Common myeloid progenitor, CD34-positive (primary cell): ENCODE measurements at places on chromosomes 7 and 10.

DNA sequence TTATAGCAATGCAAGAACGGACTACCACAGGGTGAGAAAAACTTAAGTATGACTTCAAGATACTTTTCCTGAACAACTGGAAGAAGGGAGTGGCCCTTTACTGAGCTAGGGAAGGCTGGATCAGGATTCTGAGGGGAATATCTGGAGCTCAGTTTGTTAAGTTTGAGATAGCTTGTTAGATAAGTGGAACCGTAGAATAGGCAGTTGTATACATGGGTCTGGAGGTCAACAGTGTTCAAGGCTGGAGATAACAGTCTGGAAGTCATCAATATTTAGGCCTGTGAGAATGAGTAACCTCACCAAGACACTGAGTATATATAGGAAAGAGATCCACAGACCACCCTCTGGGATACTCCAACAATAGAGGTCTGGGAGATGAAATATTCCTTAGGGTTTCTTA lies 7.2 kb downstream of the PLEKHA1 start:
- DNase-seq, result no peak

GRCh38 chr7:117766913-117767312 lies 106.3 kb downstream of the CTTNBP2 start:
- DNase-seq, result no peak

DNA sequence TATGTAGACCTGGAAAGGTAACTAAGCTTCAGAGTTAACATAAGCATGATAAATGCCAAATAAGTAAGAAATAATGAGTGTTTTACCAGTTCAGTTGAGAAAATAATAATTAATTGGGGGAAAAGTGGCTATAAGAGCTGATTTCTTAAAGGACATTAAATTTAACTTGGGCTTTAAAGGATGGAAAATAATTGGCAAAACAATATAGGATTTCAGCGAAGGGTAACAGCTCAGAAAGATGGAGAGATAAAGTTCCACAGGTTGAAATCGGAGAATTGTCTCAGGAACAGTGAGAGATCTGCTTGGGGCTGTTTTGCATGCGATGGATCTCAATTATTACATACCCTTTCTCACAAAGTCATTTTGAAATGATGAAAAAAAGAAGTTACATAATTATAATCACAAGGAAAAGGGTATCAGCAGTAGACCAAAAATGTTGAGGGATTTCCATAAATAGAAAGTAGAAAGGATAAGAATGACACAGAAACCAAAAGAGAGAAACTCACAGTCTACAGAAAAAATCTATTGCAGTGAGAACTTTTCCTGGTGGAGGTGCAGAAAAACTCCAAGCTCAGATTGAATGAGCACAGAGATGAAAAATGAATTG lies 40.1 kb upstream of the ITGB8 start:
- no peak for DNase-seq

DNA sequence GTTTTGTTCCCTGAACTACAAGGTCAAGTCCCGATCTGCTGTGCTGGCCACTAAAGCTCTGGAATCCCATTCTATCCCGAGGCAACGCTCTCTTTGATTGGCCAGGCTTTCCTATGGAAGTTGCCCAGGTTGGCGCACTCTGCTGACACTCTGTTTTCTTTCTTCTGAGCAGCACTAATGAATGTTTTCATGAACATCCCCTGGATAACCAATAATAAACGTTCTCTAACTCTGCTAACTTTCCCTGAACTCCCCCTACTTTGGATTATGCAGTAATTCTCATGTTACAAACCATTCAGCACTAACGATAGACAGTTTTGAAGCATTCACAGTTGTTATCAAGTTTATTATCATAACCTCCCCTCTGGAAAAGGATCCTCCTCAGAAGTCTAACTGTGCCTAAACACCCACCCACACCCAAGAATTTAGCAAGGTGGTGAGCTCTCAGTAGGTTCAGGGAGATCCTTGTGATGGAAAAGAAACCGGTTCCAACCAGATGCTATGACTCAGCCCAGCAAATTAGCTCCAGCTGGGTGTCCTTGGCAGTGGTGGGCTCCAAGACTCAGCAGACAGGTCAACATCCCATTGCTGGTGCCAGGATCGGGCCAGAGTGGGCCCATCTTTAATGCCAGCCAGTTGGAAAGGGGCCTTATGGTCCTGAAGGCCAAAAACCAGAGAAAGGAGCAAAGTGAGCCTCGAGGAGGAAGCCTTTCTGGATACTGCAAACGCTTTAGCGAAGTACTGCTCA lies 68.4 kb downstream of the CREB3L2 start:
- peak; percentile 33 for DNase-seq

DNA sequence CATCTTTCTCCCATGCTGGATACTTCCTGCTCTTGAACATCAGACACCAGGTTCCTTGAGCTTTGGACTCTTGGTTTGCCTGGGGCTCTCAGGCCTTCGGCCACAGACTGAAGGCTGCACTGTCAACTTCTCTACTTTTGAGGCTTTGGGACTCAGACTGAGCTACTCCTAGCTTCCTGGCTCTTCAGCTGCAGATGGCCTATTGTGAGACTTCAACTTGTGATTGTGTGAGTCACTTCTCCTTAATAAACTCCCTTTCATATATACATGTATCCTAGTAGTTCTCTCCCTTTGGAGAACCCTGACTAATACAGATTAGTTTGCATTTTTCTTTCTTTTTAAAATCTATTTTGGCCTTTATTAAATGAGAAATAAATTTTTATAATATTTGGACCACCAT lies 276.2 kb upstream of the SEMA3C start:
- DNase-seq, result no peak

- no peak for DNase-seq
Measured at GRCh38 chr7:107318523-107319160, 149.8 kb downstream of the HBP1 start.

DNA sequence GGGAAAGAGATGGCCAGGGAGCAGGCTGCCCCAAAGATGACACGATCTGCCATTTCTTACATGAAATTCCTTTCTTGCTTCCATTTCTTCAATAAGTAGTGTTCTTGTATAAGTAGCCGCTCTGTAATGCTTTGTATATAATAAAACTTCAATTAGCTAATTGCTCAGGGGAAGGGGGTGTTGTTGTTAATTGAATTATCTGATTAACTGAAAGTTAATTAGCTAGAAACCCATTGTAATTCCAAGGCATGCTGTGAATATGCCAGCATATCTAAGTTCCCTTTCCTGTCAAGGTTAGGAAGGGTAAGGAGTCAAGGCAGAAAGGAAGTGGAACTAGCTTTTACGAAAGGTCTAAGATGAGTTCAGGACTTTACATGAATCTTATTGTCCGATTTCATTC lies 765.9 kb downstream of the TYW1 start:
- DNase-seq, result no peak

GRCh38 chr10:101010329-101010728 lies 10.7 kb downstream of the LZTS2 start:
- no peak for DNase-seq

GRCh38 chr7:123557016-123557397 lies 611 bp downstream of the NDUFA5 start:
- no peak for DNase-seq

GRCh38 chr7:143374561-143374960 lies 6.6 kb upstream of the ZYX start:
- DNase-seq, result peak; percentile 62
